Activated CD8-positive, alpha-beta memory T cell treated with anti-CD3 and anti-CD28 coated beads for 1 hour (primary cell): ENCODE measurements at places on chromosomes 6 and 20.

GRCh38 chr6:3523271-3523670 is 66.4 kb upstream of the SLC22A23 start:
- DNase-seq: no peak

DNA sequence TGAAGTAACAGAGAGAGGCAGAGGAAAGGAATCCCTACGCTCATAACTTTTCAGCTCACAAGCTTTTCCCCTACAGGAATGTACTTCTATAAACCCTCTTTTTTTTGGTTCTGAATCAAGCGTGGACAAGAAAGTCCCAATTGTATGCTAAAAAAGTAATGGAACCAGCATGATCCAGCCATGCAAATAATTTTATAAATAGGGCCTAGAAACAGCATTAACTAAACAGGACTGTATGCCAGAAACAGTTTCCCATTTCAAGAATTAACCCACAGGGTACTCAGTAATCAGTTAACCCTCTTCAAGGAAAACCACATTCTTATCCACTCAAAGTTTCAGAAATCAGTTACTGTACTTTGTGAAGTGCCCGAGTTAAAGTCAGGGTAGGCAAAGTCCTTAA is 87.0 kb upstream of the HMGCLL1 start:
- DNase-seq: no peak

- peak; percentile 27 for DNase-seq
Measured at GRCh38 chr6:158290659-158291058, 21.6 kb upstream of the TULP4 start.

DNA sequence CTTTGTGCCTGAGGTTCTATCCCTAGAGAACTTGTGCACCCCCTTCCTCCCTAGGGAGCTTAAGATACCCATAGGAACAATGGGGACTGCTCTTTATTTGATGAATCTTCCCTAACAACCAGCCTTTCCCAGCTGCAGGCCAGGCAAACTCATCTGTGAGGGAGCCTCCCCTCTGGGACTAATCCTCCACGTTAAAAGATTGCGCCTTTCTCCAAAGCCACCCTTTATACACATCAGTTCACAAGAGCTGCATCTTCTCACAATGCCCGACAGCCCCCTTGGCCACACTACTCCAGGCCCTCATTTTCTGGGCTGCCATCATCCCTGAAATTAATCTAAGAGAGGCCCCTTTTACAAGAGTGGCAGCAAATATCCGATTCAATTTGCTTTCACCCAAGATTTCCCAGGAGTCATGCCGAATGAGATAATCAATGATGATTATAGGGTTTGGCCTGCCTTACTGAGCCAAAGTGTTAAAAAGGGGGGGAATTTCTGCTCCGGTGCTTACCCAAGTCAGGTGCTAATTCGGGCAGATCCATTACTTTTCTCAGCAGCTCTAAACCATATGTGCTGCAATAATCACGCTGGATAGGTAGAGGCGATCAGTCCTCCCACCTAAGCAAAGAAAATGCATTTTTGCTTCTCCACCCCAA is 336.5 kb downstream of the KIF16B start:
- DNase-seq: no peak

- DNase-seq: no peak
Measured at GRCh38 chr6:57040011-57040410, 6.5 kb upstream of the KIAA1586 start.

DNA sequence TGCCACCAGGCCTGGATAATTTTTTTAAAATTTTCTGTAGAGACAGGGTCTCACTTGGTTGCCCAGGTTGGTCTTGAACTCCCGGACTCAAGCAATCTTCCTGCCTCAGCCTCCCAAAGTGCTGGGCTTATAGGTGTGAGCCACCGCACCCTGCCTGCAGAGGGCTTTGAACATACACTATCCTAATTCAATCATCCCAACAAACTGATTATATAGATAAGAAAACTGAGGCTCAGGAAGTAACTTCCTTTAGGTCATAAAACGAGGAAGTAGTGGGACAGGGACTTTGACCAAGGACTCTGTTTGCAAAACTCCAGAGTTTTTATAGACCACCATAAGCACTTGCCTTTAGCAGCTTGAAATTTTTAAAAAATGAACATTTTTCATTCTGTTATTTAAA is 5.0 kb upstream of the BANF2 start:
- no peak for DNase-seq

GRCh38 chr6:157637941-157638662 is 184.9 kb upstream of the SNX9 start:
- no peak for DNase-seq

DNA sequence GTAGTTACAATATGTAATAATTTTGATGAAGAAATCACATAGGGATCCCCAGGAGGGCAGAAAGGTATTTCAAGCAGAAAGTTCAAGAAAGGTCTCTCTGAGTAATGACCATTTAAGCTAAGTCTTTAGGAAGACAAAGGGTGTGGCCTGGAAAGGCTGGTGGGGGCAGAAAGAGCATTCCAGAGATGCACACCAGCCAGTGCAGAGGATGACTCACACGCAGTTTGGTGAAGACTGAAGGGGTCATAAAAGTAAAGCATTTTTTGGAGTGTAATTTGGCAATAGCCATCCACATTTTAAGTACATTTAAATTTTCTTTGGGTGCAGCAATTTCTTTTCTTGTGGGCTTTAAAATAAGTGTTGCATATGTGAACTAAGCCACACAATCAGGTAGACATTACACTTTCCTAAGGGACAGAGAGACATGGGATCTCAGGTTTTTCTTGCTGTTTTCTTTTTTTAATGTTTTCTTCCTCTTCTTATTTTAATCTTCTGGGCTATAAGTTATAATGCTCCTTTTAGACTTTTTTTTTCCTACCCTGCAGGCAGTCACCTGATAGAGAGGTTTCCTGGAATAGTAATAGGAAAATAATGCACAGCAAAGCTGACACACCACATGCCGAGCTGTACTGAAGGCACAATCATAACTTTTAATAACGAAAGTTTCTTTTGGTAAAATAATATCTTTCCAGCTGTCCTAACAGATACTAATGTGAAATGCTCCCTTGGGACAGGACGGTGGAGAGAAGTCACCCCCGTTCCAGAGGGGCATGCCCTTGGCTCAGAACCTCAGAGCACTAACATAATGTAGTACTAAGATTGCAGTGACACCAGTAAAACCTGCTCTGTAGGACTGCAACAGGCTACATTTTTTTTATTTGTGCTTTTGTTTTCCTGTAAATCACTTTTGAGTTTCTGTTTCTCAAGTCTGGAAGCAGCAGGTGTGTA is 49.6 kb upstream of the PTPRK start:
- DNase-seq: no peak

DNA sequence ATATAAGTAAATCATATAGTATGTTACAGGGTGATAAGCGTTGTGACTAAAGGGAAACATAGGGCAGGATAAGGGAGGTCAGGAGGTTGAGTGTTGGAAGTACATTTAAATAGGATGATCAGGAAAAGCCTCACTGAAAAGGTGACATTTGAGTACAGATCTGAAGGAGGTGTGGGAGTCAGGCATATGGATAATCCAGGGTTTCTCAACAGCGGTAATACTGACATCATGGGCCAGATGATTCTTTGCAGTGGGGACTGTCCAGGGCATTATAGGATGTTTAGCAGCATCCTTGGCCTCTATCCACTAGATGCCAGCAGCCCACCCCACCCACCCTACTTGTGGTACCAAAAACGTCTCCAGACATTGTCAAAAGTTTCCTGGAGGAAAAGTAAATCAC is 292.6 kb upstream of the PREP start:
- DNase-seq: no peak

DNA sequence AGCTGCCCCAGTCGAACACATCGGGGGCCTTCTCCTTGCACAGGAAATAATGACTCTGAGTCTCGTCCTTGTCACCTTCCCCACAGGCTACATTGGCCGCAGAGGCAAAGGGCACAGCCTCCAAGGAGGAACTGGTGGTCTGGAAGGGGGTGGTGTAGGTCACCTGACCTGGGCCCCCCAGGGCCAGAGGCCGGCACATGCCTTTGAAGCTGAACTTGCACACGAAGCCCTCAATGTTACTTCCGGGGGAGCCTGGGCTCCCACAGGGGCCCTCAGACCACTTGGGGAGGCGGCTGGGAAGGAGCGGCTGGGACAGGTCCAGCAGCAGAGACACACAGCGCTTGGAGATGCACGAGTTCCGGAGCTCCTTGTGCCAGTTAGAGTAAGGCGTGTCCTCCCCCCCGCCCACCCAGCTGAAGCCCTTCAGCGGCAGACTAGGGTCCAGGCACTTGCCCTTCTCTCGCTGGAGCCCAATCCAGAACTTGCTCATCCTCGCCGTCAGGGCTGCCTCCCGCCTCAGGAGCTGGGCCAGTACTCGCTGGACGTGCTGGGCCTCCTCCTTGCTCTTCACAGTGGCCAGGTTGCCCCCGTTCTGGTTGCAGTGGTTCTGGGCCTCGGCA is 578 bp downstream of the CD93 start:
- DNase-seq: no peak

GRCh38 chr6:53026526-53026925 is 31.4 kb upstream of the GSTA4 start:
- no peak for DNase-seq

- no peak for DNase-seq
Measured at GRCh38 chr6:32665661-32666060, 796 bp downstream of the HLA-DQB1 start.

DNA sequence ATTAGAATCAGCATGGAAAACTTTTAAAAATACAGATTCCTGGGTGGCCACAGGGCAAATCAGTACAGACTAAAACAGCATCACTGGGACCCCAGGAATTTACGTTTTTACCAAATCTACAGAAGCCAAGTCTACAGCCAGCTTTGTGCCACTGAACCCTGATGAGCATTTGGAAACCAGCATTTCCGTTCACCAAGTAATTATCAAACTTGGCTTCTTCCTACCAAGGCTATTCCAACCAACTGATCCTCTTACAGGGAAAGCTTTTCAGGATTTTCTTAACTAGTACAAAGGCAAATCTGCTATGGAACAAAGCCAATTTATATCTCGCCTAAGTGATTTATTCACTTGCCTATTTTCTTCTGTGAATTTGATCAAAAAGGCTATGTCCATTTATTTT is 47.0 kb downstream of the PLAGL1 start:
- DNase-seq: no peak

DNA sequence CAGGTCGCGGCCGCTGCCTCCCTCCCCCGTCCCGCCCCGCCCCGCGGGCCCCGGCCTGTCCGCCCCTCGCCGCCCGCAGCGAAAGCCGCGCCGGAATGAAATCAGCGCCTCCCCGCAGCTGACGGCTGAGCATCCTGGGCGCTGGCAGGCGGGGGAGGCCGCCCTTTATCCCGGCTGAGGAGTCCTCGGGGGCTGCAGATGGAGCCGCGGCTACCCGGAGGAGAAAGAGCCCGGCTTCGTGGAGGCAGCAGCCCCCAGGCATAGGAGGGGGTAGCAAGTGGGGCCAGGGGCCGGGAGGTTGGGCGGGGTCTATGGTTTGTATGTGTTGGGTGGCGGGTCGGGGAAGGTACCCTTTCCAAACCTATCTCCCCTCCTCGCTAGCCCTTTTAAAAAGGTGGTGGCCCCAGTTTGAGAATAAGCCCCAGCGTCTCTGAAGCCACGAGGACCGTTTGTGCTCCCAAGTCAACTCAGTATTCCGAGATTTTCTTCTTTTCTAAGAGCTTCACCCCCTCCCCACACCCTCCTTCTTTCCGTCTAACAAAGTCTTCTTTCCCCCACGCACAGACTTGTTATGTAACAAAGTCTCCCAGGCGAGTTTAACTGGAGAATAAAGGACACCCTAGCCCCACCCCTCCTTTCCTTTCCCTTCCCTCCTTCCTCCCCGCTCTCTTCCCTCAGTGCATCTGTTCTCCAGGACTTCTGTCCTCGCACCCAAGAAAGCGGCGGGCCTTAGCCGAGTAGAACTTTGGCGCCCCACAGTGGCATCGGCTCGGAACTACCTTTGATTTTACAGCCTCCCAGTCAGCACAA is 11.0 kb downstream of the POU3F2 start:
- DNase-seq: peak; percentile 43

DNA sequence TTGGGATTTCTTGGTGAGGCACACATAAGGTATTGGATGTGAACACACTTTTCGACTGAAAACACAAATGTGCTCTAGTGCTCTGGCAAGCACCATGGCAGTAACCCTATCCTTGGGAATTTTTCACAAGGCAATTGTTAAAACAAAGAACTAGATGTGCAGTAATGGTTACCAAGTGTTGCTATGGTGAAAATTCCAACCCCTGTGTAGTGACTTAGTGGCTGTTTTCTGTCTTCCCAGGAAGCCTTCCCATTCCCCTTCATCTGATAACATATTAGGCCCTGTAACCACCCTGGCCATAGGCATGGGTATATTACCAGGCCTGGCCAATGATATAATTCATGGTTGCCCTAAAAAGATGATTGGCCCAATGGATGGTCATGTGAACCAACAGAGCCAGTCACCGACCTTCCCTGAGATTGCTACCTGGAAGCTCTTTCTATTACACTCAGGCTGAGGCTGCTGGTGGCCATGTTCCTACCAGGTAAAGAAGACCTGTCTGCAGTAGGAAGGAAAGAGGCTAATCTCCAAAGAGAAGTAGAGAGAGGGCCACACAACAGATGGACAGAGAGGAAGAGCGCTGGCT is 4.1 kb downstream of the C20orf202 start:
- DNase-seq: no peak

DNA sequence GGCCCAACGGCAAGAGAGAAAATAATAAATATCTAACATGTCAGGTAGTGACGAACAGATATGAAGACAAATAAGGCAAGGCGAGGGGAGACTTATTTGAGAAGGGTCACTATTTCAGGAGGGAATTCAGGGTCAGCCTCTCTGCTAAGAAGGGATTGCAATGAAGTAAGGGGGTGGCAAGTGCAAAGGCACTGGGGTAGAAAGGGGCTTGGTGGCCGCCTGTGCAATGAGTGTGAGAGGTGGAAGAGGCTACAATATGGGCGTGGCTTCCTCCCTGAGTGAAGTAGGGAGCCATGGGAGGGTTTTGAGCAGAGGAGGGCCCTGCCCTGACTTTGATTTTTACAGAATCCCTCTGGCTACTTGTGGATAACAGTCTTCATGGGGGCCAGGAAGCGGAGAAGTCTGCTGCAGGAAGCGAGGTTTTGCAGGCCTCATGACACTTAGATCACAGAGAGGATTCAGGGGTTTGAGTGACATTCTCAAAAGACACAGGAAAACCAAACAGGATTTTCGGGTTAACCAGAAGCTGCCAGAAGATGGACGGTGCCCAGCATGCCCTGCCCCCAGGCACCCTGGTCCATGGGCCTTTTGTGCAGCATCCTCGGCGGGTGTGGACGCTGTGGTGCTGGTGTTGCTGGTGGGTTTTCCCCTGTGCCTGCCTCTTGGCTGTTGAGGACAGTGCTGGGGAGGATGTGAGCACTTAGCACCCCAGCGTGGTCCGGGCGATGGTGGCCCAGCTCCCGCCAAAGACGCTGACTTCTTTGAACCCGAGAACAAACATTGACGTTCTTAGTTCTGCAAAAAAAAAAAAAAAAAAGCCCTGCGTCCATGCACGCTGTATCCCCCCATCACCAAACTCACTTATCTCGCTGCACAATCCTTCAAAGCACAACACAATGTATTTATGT is 124.2 kb upstream of the PTPN1 start:
- DNase-seq: peak; percentile 16

GRCh38 chr6:165695722-165696515 is 32.9 kb upstream of the PDE10A start:
- DNase-seq: no peak
